Stimulated activated CD4-positive, alpha-beta T cell treated with anti-CD3 and anti-CD28 coated beads, Interleukin-12 subunit alpha, Interleukin-12 subunit beta, amount 100 ng/mL, for 24 hours (primary cell): ENCODE measurements at places on chromosomes 1 and 21.

- DNase-seq: no peak
These were observed 50.7 kb upstream of the ACOT11 start for GRCh38 chr1:54497338-54497737.

DNA sequence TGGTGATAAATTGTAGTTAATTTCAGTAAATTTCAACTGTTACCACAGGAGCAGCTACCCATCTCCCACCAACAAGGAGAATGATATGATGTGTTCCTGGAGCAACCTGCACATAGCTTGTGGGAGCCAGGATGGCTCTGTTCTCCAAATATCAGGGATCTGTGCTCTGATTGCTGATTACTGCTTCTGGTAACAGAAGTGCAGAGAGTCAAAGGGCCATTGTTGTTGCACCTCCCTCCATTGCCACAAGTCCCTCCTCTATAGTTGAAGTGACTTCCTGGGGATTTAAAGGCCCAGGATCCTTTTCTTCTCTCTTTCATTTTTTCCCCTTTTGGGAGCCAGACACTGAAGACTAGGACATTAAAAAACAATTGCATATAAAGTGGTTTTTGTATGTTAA is 51.6 kb upstream of the HPDL start:
- DNase-seq: no peak

DNA sequence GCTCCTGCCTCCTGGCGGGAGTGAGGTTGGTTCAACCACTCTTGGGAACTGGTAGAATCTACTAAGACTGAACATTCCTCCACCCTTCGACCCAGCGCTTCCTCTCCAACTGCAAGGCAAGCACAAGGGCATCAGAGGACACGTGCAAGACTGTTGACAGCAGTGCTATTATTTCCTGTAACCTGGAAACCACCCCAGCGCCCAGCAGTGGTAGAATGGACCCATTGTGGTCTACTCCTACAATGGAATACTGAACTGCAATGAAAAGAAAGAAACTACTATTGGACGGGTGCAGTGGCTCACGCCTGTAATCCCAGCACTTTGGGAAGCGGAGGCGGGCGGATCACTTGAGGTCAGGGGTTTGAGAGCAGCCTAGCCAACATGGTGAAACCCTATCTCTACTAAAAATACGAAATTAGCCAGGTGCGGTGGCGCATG is 33.0 kb upstream of the TARDBP start:
- no peak for DNase-seq

GRCh38 chr1:85262985-85263384 is 3.5 kb upstream of the C1orf52 start:
- no peak for DNase-seq

GRCh38 chr1:162919034-162919433 is 58.1 kb upstream of the CCDC190 start:
- DNase-seq: no peak

DNA sequence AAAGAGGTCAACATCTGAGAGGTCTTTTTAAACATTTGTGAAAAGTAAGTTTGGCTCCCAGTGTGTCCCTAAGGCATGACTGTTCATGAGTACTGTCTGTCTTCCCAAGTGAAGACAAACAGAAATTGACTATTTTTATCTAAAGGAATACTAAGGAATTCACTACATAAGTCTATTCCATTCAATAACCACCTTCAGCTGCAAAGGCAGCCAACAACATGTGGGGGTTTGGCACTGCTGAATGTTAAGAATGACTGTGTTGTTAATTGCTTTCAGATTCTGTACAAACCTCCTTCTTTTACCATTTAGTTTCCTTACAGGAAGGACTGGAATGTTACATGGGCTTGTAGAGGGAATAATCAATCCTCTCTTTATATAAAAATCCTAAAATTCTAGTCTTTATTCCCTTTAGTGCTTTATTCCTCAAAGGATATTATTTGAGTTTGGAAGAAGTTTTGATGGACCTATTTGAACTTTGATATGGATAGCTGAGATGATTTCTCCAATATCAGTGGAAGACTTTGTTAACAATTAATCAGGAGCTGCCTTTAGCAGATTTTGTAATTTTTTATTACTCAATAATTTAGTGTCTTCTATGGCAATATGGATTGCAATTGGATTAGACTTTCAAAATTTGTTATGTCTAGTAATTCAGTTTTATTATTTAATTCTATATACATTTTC is 201.7 kb upstream of the CHRM3 start:
- no peak for DNase-seq

DNA sequence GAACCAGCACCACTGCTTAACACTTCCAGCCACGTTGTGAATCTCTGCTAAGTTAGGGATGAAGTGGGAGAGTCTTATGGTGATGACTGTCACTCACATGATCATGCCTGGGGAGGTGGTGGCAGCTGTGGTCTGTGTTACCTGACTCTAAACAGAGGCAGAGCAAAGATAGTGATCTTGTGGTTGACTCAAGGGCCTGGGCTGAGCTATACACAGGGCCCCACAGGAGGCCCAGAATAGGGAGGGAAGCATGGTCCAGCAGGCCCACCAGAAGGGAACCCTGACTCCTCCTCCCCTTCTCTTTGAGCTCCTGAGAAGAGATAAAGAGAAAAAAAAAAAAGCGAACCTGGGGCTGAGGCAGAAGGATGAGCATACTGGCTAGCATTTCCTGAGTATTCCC is 55.0 kb downstream of the PLXNA2 start:
- DNase-seq: no peak

GRCh38 chr1:228917342-228917741 is 182.1 kb downstream of the RHOU start:
- DNase-seq: no peak

DNA sequence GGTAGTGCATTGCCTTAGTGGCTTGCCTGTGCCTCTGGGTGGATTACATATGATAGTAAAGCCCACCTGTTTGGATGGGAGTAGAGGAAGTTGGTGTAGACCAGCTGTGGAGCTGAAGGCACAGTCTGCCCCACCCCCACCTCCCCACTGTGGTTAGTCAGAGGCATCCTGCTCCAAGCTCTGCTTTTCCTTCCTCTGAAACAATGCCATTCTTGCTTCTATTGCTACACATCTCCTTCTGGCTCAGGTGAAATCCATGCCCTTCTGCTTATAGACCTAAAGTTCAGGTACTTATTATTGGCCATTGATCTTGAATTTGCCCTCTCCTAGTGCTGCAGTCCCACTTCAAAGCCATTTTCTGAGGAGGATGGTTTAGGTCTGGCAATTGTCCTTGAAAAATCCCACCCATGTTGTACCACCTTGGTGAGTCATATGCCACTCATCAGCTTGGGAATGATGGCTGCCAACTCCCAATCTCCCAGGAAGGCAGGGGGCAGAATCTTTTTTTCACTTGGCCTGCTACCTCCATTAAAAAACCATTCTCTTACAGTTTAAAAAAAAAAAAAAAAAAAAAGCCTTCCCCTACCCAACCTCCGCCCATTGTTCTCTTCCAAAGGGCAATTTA is 6.7 kb upstream of the TXLNA start:
- no peak for DNase-seq

DNA sequence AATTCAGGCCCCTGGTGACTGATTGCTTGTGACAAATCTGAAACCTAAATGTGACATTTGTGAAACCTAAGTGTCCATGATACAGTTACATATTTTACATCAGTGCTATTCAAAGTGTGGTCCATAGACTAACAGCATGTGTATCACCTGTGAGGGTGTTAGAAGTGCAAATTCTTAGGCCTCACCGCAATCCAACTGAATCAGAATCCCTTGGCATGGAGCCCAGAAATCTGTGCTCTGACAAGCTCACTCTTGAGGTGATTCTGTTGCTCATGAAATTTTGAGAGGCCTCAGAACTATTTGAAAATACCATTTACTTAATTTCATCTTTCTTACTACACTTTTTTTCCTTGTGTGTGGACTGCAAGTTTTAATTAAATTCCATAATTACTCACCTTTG is 587.9 kb downstream of the ADGRL2 start:
- no peak for DNase-seq

- DNase-seq: no peak
These were observed 3.6 kb downstream of the PSEN2 start for GRCh38 chr1:226873771-226874578.

DNA sequence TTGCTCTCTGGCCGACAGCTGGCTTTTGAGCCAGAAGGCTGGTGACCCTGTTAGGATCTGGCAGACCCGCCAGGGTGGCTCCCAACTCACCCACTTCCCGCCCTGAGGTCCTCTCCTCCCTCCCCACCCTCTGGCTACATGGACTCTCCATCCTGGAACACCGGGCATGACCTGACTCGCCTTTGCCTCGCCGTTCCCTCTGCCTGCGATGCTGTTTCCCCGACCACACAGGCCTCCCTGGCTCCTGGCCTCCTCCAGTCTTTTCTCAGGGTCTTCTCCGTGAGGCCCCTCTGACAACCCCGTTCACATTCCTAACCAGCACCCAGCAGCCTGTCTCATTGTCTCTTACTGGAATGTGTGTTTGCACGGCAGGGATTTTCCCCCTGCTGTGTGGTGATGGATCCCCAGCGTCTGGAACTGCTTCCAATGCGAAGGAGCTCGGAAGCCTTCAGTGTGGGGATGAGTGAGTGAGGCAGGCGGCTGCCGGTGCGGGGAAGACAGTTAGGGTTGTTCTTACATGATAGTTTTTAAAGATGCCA is 46.0 kb upstream of the POFUT2 start:
- no peak for DNase-seq

DNA sequence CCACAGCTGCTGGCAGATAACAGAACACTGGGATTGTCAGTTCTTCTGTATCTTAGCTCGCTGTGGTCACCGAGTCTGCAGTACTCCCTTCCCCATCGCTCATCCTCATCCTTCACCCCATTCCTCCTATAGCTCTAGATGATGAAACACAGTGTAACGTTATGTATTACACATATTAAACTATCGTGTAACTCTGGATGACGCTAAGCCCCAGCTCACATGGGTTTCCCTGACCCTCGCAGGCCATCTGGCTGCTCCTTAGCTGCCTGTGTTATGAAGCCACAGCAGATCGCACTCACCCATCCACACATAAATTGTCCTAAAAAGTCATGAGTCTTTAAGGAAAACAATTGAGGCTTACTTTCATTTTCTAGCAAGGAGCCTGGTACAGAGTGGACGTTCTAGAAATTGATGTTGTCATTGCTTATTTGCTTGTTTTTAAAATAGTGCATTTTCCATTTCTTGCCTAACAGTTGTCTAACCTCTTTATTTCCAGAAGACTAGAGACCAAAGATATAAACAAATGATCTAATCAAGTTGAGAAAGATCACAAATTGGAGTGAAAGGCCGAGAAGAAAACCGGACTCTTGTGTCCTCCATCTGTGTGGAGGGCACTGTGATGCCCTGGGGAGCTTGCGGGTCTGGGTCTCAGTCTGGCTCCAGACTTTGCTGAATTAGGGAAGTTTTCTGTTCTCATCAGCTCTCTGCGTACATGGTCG is 24.3 kb upstream of the PCP4 start:
- no peak for DNase-seq

DNA sequence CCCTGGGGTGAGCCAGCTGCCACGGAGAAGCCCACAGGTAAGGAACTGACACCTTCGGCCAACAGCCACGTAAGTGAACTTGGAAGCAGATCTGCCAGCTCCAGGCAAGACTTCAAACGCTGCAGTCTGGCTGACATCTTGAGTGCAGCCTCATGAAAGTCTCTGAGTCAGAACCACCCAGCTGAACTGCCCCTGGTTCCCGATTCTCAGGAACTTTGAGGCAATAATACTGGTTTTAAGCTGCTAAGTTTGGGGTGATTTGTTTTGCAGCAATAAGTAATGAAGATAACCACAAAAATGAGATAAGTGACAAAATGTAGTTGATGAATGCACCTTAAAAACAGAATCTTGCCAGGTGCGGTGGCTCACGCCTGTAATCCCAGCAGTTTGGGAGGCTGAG is 48.5 kb downstream of the MAP3K7CL start:
- DNase-seq: no peak

DNA sequence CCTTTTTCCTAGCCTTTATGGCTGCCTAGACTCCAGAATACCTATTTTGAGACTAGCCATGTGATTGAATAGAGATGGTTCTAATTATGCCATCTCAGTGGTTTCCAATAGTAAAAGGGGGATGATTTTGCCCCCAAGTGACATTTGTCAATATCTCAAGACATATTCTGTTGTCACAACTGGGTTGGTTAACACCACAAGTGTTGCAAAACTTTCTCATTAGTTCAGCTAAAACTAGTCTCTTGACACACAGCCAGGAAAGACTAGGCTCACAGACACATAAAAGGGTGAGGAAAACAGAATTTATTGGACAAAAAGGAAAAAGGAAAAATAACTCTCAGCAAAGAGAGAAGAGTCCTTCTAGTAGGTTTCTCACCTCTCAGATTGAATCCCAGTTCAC is 39.9 kb upstream of the GBP5 start:
- no peak for DNase-seq

DNA sequence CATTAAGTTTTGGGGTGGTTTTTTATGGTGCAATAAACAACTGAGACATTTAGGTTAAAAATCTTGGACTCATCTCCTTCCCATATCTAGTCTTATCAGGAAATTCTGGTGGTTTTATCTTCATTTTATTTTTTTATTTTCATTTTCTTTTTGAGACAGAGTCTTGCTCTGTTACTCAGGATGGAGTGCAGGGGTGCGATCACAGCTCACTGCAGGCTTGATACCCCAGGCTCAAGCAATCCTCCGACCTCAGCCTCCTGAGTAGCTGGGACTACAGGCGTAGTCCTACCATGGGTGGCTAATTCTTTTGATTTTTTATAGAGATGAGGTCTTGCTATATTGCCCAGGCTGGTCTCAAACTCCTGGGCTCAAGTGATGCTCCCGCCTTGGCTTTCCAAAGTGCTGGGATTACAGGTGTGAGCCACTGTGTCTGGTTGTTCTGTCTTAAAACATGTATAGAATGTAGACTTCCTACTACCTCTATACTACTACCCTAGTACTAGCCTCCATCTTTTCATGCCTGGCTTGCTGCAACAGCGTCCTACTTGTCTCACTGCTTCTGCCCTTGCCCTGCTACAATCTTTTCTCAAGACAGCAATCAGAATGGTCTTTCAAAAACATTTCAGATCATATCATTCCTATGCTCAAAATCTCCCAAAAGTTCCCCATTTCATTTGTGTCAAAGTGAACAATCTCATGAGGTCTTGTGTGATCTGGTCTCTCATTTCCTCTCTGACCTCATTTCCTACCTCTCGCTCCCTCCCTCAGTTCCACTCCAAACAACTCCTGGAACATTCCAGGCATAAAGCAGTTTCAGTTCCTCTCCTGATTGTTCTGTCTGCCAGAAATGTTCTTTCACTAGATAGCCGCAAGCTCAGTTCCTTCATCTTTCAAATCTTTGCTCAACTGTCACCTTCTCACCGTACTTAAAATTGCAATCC is 5.9 kb upstream of the FCGR2A start:
- DNase-seq: no peak

- DNase-seq: no peak
These were observed 157.2 kb downstream of the KAZN start for GRCh38 chr1:14755518-14756252.

- DNase-seq: no peak
These were observed 102.3 kb upstream of the TIAM1 start for GRCh38 chr21:31446226-31446855.
